ENCODE measurements at places on chromosomes 5 and 9. TPM values are rescaled to one million over a fixed set of nuclear protein-coding genes. Genes with fewer than 3 reads are reported as not detected.

- DNase-seq = no peak
Observed at GRCh38 chr9:115165233-115165632, 47.3 kb upstream of the TNC start.

GRCh38 chr9:35945341-35946018 is 12.5 kb downstream of the OR2S2 start:
- DNase-seq = peak; percentile 88

- DNase-seq = no peak
Observed at GRCh38 chr5:172554562-172554961, 86.5 kb upstream of the NEURL1B start.

GRCh38 chr5:154534457-154535050 is 56.5 kb upstream of the HAND1 start:
- DNase-seq = no peak

DNA sequence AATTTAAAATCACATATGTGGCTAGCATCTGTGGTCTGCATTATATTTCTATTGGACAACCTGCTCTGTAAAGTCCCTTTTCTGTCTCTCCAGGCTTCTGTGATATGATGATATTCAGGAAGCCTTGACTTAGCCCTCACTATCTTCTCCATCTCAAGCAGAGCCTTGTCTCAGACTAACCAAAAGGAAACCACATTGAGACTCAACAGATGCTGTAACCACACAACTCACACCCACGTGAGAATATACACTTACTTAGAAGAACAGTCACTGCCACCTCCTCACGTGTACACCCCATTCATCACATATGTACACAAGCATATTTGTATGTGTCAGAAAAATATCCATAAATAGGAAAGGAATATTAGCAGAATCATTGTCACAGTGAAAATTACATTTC is 33.6 kb downstream of the HTR4 start:
- peak; percentile 13 for DNase-seq

DNA sequence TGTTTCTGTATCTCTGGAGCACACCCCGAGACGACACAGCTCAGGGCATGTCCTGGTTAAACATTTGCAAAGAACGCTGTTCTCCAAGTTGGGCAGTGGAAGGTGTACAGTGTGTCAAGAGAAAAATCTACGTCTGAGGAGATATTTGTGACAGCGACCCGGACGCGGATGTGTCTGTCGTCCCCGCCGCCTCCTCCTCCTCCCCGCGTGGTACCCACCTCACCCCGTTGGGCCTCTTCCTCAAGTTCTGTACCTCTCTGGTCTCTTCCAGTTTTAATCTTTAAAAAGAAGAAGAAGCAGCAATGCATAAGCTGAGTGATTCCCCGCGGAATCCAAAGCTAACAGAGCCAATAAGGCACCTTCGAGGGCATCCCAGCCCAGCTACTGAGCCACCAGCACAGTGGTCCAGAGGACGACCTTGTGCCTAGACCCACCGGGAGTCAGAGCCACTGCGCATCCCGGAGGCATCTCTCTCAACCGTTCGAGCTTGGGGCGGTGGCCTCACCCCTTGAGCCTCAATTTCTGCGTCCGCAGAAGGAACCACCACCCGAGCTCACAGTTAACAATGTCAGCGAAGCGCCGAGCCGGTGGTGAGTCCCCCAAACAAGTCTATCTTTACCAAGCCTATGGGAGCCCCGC is 467 bp downstream of the C9orf78 start:
- DNase-seq = no peak

GRCh38 chr5:120306303-120306702 is 157.8 kb upstream of the PRR16 start:
- DNase-seq = no peak

- no peak for DNase-seq
Observed at GRCh38 chr5:140043508-140043872, 391 bp upstream of the NRG2 start.

DNA sequence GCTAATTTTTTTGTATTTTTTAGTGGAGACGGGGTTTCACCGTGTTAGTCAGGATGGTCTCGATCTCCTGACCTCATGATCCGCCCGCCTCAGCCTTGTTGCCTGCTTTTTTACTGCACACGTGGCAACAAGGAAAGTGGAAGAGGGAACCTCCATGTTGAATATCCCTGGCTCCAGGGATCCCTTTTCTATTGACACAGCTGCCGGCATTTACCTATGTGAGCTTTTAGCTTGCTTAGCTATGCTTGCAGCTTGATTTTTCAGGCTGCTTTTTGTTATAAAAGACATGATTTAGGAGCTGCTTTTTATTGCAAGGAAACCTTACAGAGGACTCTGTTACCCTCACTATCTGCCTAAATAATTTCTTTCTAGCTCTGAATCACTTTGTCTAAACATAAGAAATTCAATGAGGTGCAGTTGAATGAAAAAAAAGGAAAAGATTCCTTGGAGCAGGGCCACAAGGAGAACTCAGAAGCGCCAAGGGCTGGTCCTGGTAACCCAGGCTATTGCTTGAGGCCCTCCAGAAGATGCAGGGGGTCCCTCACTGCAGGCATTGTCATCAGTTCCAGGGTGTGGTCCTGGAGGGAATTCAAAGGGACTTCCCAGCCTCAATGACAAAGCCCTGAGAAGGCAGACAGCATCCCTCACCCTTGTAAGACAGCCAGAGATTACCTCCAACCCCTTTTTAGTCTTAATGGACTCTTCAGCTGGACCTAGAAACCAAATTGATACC is 89.9 kb downstream of the SYK start:
- no peak for DNase-seq

- DNase-seq = no peak
Observed at GRCh38 chr5:17727098-17727497, 92.8 kb downstream of the TAF11L14 start.

- DNase-seq = peak; percentile 52
Observed at GRCh38 chr9:91837981-91838731, 111.9 kb downstream of the ROR2 start.

GRCh38 chr9:121350993-121351561 is 19.0 kb downstream of the STOM start:
- DNase-seq = peak; percentile 96

DNA sequence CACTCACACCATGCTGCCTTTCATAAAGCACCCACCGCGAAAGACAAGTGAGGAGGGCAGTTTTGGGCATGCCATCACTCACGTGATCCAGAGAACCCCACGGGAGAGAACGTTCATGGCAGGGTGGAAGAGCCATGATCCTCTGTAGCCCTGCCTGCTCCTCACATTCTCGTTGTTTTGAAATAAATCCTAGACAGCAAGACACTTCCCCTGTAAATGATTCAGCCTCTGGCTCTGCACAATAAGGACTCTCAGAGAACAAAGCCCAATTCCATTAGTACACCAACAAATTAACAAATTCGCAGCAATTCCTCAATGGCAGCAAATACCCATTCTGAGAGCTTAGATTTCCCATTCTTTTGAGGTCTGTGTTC is 71.5 kb downstream of the WNK2 start:
- no peak for DNase-seq

DNA sequence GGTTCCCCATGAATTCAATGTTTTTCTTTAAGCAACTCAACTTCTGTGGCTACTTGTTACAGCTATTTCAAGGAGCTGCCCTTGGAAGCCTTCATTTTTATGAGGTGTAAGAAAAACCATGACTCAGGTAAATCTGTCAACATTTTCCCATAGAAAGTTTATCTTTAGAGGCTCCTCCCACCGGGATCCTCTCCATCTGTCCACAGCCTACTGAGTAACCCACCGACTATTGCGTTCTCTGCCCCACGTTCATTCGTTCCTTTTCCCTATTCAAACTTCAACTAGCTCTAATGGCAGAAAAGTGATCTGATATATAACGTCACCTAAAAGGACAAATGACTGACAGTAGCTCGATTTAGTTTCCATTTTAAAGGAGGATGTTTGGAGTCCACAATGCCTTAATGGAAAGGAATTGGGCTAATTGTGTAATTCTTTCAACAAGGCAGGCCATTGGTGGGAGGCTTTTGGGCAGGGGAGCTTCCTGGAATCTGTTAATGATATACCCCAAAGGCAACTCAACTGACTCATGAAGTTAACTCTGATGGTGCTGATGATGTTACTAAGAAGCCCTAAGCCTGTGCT is 29.3 kb upstream of the NR3C1 start:
- DNase-seq = peak; percentile 43

DNA sequence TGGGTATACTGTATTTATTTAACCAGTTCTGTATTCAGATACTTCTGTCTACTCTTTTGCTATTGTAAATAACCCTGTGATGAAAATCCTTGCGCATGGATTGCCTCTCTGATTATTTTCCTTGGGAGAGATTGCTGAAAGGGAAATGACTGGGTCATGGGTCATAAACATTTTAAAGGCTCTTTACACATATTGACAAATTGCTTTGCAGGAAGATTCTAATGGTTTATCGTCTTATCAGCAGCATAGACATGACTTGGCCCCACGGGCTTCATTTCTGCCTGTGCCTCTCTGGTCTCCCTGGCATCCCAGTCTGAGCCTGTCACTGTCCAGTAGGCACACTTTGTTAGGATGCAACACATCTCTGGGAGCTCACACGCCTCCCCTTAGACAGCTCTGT is 52.3 kb downstream of the RGS3 start:
- DNase-seq = no peak

ARID3C gene
- total RNA-seq = not detected

DBH gene
- not detected for total RNA-seq
